ENCODE measurements at places on chromosomes 7 and 10.

DNA sequence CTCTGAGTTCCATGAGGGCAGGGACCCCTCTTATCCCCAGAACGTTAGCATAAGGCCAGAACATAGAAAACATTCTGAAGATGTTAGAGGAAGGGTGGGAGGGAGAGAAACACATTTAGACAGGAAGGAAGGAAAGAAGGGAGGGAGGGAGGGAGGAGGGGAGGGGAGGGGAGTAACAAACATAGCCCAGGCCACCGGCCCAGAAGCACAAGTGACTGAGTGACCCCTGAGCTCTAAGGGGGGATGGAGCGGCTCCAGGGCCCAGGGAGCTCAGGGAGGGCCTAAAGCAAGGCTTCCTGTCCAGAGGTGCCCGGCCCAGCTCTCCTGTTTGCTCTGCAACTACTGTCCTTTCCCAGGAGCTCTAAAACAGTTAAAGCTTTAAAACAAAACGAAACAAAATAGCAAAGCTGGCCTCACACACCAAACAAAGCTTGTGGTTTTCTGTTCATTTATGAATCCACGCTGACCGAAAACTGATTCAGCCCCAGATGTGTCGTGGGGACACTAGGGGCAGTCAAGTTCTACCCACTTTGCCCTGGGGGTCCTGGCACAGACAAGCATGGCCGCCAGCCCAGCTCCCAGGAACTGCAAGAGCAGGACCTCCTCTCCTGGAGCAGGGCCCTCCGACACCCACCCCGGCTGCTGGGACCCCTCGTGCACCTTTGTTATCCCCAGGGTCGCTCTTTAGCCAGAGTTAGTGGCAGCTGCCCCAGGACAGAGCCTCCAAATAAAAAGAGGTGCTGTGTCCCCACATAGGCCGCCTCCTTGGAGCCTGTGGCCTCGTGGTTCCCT, 496.2 kb upstream of the FOXK1 start:
- DNase-seq, result no peak

- peak; percentile 28 for DNase-seq
Observed at GRCh38 chr10:68202960-68203353, 29.0 kb downstream of the ATOH7 start.

GRCh38 chr10:8435186-8436055, 380.9 kb downstream of the GATA3 start:
- DNase-seq, result no peak

- no peak for DNase-seq
Observed at GRCh38 chr7:96679886-96680285, 29.8 kb downstream of the SEM1 start.

DNA sequence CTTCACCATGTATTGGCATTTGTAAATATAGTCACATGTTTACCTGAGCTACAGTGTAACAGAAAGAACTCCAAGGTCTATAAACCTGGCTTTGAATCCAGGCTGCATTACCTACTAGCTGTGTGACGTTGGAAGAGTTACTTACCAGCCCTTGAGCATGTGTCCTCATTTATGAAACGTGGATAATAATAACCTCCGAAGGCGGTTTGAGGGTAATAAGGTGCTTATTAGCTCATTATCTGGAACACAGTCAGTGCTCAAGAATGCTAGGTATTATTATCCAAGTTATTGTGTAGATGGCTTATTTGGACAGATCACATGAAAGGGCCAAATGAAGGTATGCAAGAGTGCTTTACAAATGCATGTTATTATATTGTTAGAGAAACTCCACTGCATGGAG, 64.9 kb downstream of the SEC23IP start:
- DNase-seq, result no peak

GRCh38 chr7:68511281-68511680, 1087.0 kb upstream of the AUTS2 start:
- no peak for DNase-seq

DNA sequence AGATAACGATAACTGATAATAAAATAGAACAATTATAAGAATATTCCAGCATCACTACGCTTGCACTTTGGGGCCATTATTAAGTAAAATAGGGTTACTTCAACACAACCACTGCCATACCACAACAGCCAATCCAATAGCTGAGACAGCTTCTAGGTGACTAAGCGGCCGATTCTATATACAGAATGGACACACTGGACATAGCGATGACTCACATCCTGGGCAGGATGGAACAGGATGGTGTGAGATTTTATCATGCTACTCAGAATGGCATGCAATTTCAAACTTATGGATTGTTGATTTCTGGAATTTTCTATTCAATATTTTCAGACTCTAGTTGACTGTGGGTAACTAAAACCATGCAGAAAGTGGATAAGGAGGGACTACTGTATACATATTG, 920.9 kb downstream of the LRMDA start:
- peak; percentile 77 for DNase-seq

DNA sequence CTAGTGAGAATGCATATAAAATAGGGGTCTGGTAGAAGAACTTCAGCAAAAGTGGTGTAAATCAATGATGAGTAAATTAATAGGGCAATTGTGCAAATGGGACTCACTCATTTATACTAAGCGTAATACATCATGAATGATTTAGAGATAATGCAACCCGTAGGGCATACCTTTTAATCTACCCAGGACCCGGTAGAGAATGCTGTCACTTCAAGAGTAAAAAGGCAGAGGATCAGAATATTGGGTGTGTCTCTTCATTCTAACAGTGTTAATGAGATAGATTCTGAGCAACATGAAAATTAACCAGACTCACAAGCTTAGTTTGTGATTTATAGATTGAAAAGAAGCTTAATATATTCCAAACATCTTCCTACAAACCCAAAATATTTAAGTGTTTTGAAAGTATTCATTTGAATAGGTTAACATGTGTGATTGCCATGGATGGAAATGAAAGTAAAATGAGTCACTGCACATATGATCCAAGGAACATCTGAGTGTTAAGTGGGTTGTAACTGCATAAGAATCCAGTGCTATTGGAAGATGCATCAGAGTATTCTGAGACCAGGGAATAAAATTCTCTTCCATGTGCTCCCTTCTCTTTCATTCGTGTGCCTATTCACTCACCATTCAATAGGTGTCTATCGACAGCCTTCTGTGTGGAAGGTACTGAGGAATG, 690.6 kb downstream of the AUTS2 start:
- DNase-seq, result peak; percentile 5

Data from fibroblast of the aortic adventitia (primary cell).